ENCODE measurements at places on chromosomes 2 and 18.

DNA sequence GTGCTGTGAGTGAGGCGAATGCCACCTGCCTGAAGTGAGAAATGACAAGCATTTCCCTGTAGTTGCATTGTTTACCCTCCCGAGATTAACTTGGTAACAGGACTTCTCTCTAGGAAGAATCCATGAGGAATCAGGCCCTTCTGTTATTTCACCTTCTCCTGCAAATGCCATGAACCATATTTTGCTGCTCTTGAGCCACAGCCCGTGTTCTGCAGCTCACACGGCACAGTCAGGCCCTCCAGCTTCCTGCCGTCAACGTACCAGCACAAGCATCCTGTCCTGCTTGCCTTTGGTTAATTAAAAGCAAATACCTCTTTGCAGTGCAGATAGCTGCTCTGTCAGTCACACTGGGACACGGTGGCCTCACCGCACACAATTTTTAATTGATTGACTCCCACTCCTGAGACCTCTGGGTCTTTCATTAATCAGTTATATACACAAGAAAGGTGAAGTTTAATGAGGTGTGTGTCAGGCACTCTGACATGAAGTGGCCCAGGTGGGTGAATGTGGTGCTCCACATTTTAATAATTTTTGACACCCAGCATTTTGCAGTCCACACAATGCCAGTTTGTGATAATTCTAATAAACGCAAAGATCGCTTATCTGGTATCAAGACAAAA, 95.3 kb upstream of the ASB18 start:
- no peak for DNase-seq

DNA sequence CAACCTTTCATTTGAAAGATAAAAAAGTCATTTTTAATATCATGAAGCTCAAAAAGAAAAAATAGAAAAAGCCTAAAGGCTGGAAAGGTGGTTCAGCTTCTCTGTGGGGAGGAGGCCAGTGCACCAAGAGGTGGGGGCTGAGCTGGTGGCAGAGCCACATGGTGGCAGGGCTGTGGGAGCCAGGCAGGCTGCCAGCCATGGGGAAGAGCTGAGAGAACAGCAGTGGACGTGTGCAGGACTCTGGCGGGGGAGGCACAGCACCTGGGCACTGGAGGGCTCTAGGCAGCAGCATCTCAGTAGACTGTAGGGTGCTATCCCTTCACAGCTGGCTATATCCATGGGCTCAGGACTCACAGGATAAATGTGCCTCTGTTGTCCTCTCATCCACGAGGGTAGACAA, 47.8 kb downstream of the STK25 start:
- DNase-seq = no peak

DNA sequence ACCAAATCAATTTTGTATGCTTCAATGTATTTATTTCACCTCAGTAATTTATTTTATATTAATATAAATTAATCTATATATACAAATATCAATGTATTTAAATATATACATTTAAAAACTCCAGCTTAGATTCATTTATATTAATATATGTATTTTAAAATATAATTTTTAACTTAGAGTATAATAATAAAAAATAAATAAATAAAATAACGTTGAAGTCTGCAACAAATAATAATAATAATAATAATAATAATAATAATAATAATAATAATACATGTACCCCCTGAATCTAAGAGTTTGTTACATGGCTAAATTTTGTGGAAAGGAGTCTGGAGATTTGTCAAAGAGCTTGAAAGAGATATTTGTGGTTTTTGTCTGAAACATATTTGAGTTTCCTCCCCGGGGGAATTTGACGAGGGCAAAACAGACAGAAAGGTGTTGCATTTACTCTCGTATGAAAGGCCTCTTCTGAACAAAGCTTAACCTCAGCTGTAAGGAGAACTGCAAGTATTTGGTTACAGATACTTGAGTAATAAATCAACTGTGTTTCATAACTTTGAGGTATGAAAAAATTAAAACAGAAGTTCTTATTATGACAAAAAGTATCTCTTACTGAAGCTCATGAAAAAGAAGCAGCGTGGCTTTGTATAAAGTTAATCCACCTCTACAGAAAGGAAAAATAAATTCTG, 93.4 kb downstream of the CDH19 start:
- no peak for DNase-seq

- DNase-seq = no peak
These were observed 90.4 kb upstream of the EML6 start for GRCh38 chr2:54632733-54633692.

DNA sequence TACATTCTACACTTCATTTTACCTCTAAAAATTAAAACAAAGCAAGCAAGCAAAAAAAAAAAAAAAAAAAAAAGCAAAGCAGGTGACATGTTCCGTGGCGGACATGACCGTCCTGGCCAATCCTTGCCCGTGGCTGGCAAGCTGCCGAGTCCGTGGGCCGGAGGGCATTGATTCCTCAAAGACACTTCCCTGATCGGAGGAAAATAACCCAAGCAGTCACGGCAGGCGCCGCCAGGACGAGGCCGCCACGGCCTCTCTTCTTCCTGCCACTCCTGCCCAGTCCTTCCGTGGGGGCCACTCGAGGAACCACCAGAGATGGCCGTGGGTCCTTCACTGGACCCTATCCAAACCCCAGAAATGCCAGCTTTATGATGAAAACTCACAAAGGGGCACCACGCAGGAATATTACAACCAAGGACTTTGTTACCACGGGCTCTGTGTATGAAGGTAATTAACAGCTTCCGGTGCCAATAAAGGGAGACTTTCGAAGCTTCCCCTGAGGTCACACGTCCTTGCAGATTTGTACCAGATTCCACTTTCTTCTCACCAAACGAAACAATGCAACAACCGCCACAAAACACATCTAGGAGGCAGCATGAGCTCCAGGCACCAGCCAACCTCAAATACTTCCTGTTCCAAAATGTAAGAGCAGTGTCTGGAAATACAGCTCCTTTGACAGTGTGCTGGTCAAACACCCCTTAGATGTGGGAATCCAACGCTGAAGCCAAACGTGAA, 170.3 kb downstream of the HDAC4 start:
- no peak for DNase-seq

DNA sequence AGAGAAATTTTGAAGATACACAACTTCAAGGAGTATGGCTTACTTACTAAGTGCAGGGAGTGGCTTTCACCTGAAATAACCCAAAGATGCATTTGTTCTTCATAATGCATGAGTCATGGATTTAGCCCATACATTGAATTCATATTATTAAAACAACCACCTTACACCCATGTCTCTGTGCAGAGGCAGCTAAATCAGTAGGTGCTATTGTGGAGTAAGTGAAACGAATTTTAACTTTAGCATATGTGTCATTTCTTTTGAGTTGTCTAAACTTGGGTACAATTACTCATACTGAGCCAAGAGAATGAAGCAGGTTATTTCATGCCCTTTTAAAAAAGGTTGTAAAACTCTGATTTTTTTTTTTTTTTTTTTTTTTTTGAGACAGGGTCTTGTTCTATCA, 11.0 kb upstream of the ANKRD29 start:
- no peak for DNase-seq

GRCh38 chr18:35371412-35372195, 5.5 kb downstream of the ZNF396 start:
- no peak for DNase-seq

GRCh38 chr18:76604935-76605240, 109.8 kb upstream of the ZNF516 start:
- DNase-seq = no peak

DNA sequence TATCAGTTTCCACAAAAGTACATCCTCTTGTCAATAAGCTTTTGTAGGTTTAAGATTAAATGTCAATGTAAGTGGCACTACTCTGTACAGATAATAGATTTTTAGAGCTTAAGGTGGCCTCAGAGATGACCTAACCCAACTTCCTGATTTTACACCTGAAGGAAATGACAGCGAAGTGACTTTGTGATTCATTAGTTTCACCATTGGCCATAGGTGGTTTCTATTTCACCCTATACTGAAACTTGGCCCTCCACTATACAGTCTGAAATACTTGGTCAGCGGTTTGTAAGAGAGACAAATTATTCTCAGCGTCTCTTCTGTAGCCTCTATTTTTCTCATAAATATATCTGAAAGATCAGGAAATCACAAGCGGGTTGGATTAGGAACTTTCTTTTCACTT, 330.4 kb upstream of the FAM98A start:
- no peak for DNase-seq

All from effector CD4-positive, alpha-beta T cell (primary cell).